ENCODE measurements at places on chromosomes 7 and 10.
A peak's percentile ranks its signal among the peaks of the same experiment; 100 is the strongest.

- no peak for DNase-seq
These were observed 73.2 kb downstream of the GRID1 start for GRCh38 chr10:86293396-86293791.

- DNase-seq = no peak
These were observed 5.4 kb downstream of the IDI1 start for GRCh38 chr10:1043532-1043995.

GRCh38 chr10:110706690-110707098 lies 62.6 kb downstream of the RBM20 start:
- peak; percentile 78 for DNase-seq

DNA sequence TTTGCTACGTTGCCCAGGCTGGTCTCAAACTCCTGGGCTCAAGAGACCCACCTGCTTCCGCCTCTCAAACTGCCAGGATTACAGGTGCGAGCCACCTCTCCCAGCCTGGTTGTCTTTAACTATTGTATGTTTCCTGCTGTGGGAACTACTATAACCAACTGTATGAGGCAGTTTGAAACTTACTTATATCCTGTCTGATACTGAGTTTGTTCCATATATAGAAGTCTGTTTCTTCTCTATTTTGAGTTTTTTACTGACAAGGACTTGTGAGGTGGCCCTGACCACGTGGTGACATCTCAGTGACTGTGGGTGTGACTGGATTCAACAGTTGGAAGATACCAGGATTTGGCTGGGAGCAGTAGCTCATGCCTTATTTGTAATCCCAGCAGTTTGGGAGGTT lies 14.2 kb downstream of the FBH1 start:
- no peak for DNase-seq

- DNase-seq = no peak
These were observed 91.0 kb downstream of the SEMA3D start for GRCh38 chr7:85095806-85096205.

GRCh38 chr10:450463-450862 lies 239.0 kb downstream of the DIP2C start:
- no peak for DNase-seq
